C1 segment of cervical spinal cord (tissue), 14 donors: ENCODE measurements at places on chromosomes 4 and X.

GRCh38 chrX:139820358-139820984, 112.4 kb downstream of the ATP11C start:
- no peak for DNase-seq

DNA sequence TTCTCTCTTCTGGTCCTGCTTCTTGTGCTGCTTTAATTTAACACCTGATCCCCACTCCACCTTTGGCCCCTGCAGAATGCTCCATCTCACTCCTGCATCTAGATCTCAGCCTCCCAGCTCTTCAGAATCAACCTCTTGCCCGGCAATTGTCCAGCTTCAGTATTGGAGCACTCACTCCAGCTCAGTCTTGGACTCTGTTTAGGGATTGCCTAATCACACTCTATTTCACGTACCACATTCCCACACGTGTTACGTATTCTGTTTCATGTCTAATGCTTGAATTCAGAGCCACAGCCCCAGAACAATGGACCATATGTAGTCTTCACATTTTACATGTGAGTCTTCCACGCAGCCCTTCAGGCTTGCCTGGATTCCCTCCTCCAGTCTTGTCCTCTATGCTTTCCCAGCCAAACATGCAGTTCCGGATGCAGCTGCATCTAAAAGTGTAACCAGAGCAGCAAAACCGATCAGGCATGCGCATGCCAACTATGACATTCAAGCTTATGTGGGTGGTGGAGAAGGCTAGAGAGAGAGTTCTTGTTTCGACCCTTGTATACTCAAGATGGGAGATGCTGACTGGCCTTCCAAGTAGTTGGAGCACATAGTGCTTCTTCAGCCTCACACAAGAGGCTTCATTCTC, 105.2 kb upstream of the FAM9A start:
- no peak for DNase-seq

GRCh38 chr4:10413177-10413576, 44.0 kb downstream of the ZNF518B start:
- no peak for DNase-seq

GRCh38 chrX:123581586-123581985, 151.3 kb downstream of the THOC2 start:
- DNase-seq: no peak

DNA sequence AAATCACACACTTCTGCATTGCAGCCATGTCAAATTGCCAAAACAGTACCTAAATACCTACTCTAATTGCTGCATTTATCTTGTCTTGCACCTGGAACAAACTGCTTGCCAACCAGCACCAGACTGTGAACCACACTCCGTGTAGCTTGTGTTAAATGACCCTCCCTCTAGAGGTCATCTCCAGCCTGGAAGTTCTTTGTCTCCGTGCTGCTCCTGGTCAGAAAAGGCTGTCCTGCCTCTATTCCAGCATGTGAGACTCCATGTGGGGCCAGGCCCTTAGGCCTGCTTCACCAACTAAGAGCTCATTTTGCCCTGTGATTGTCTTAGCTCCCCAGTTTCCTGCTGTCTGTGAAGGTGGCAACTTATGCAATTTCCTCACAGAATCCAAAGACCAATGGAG, 28.3 kb downstream of the CNGA2 start:
- DNase-seq: no peak

DNA sequence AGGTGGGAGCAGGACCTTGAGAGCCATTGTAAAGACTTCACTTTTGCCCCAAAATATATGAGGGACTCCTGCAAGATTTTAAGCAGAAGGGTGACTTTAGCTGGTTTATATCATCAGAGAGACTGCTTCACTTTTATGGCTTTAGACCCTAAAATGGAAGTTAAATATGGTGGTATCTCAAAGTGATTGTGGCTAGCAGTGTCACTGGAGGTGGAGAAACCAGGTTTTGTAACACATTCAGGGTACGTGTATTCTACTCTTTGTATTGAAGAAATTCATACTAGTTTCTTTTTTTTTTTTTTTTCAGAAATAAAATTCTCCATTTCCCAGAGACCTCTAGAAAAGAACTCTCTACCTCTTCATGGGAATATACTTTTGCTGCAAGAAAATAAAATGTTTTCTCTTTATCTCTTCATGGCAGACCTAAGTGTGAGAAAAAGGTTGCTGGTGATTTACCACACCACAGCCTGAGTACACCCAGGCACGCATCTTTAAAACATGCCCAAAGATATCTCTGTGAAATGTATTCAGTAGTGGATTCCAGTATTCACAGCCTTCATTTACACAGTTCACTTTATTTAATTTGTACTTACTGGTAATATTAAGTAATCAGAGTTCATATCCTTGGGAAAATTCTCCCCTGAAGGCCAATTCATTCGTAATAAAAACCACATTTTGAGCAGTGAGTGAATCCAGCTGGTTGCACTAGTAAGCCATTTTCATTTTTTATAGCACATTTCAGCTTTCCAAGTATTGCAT, 74.3 kb upstream of the GUCY1A1 start:
- no peak for DNase-seq

DNA sequence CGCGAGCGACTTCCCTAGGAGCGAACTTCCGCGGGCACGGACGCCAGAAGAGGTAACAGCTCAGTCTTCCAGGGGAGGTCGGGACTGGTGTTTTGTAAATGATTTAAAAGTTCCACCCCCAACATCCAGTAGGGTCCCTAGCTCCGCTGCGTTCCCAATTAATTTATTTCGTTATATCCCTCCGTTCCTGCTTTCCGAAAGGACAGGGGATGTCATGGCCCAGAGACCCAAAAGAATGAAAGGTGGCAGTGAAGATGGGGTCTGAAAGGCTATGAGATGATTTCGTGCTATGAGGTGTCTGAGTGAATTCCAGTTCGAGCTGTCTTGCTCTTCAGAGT, 373 bp upstream of the SMIM43 start:
- DNase-seq: no peak

GRCh38 chr4:97720869-97721432, 422.3 kb downstream of the STPG2 start:
- no peak for DNase-seq

DNA sequence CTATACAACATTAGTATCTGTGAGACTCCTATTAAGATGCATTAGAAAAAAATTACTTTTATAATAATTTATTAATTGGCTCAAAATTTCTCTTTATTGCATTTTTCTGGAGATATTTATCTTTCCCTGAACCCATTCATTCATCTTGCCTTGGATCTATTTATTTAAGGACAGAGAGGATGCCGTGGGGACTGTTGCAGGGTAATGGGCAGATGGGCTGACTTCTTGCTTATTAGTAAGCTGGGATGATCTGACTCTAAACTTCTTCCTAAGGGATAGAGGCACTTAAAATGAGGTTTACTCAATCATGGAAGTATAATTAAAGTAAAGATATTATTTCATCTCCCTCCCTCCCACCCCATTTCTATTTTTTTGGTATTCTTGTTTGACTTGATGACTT, 18.2 kb upstream of the ANK2 start:
- no peak for DNase-seq

GRCh38 chr4:17630228-17630627, 15.8 kb downstream of the MED28 start:
- DNase-seq: no peak

GRCh38 chr4:123615901-123616300, 219.3 kb downstream of the SPRY1 start:
- no peak for DNase-seq

GRCh38 chr4:90028460-90028859, 98.7 kb upstream of the CCSER1 start:
- no peak for DNase-seq

GRCh38 chr4:166481739-166482138, 608.7 kb downstream of the TLL1 start:
- DNase-seq: no peak

DNA sequence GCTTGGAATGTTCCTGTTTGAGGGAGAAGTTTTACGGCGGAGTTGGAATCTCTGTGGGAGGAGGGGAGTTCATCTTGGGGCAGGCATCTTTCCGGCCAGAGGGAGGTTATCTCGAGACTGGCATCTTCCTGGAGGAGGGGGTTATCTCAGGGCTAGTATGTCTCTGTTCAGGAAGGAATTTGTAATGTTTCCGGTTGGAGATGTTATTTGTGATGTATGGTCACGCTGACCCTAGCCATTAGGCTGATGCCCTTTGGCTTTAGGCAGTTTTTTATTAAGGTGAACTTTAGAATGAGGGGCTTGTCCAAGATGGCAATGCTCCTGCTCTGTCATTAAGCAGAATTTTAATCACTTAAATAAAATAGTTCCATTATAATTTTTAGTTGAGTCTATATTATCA, 449.7 kb downstream of the PCDH10 start:
- DNase-seq: no peak

GRCh38 chr4:8698341-8699062, 105.9 kb downstream of the CPZ start:
- DNase-seq: no peak

DNA sequence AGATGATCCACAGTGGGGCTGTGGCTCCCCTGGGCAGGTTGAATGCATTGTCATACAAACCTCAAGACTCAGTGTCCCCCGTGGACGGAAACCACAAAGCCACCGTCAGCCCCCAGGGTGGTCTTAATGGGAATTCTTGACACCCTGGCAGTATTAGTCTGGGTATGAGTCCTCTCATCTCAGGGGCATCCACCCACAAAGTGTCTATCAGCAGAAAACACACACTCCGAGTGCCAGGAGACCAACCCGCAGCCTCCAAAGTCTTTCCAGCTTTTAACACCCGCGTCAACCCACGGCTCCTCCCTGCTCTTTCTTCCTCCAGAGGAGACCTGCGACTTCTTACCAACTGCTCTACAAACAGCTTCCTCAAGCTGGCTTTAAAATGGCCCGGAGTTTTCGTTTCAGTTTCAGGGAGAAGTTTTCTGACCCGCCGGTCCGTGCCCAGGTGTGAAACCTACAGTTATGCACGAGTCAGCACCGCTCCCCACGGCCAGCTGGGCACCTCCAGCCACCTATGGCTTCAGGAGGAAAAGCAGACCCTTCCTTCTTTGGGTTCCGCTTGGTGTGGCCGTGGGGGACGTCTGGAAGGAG, 14.4 kb upstream of the ASMTL start:
- no peak for DNase-seq

DNA sequence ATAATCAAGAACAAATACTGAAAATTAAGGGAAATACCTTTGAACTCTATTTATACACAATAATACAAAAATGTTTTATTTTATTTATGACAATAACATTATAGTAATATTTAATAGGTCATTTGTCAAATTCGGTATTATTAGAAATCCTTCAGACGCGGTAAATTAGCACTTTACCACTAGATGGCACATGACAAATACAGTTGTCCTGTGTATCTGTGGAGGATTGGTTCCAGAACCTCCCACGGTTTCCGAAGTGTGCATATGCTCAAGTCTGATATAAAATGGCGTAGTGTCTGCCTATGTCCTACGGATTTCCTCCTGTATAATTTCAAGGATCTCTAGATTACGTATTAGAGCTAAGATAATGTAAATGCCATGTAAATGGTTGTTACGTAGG, 8.1 kb upstream of the LINC00632 start:
- DNase-seq: no peak

- DNase-seq: no peak
These were observed 265.7 kb upstream of the BOD1L1 start for GRCh38 chr4:13893211-13893610.

- no peak for DNase-seq
These were observed 5.2 kb downstream of the KCNE5 start for GRCh38 chrX:109619771-109620170.

DNA sequence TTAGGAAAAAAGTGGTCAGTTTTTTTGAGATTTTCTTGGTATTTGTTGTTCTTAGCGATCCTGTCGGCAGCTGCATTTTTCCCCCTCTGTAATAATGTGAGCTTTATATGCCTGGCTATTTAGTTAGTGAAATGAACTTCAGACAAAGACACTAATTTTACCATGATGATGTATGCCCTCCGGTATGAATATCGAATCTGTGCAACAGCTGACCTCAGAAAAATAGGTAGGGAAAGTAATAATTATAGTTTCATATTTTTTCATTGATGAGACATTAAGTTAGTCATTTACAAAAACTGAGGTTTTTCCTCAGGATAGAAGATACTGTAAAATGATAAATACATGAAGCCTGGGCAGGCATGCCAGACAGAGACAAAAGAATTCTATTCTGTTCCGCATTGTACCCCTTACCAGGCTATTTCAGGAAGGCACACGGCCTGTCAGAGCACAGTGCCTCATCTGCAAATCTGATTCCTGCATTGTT, 155.8 kb downstream of the SHROOM3 start:
- no peak for DNase-seq

GRCh38 chrX:101370888-101371504, 15.0 kb downstream of the BTK start:
- DNase-seq: no peak

DNA sequence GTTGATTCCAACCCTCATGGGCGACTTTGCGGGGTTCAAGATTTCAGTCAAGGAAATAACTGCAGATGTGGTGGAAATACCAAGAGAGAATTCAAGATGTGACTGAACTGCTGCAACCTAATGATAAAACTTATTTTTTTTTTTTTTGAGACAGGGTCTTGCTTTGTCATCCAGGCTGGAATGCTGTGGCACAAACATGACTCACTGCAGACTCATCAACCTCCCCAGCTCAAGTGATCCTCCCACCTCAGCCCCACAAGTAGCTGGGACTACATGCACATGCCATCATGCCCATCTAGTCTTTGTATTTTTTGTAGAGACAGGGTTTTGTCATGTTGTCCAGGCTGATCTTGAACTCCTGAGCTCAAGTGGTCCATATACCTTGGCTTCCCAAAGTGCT, 19.5 kb upstream of the WDFY3 start:
- DNase-seq: no peak
